ENCODE measurements at places on chromosomes 7 and 10.

DNA sequence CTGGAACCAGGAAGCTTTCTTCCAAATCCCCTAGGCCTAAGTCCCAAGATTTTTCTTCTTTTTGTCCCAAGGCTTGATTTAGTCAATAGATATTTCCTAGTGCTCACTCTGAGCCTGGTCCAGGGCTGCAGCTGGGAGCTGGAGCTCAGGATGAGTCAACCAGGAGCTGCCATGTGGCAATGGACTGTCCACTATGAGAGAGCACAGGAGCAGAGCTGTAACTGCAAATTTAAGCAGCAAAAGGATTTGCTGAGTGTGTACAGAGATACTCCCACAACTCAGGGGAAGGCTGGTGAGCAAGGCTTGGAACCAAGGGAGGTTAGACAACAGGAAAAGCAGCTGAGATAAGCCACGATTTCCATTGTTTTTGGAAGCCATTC is 92.1 kb upstream of the CXCL12 start:
- no peak for DNase-seq

- peak; percentile 4 for DNase-seq
Measured at GRCh38 chr7:2018569-2019460, 213.9 kb downstream of the MAD1L1 start.

DNA sequence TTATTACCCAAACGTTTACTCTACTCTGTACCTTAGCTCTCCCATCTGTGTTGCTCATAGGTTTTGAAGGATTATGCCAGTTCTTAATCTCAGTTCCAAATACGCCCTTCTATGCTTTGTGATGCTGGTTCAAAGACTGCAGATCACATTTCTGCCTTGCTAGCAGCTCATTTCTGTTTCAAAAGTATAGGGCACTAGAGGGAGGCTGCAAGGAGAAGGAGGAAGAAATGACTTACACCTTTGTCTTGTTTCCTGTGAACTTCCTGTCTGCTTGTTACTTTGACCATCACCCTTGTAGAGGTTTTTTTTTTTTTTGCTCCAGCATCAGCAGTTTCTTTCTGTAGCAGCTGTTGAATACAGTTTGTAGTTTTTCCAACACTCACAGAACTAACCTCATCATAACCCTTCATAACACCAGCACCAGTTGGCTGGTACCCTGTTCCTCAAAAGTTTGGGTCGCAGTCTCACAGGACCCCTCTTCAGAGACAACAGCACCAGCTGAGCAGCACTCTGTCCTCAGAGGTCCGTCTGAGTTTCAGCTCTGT is 16.5 kb downstream of the SLK start:
- DNase-seq: no peak

DNA sequence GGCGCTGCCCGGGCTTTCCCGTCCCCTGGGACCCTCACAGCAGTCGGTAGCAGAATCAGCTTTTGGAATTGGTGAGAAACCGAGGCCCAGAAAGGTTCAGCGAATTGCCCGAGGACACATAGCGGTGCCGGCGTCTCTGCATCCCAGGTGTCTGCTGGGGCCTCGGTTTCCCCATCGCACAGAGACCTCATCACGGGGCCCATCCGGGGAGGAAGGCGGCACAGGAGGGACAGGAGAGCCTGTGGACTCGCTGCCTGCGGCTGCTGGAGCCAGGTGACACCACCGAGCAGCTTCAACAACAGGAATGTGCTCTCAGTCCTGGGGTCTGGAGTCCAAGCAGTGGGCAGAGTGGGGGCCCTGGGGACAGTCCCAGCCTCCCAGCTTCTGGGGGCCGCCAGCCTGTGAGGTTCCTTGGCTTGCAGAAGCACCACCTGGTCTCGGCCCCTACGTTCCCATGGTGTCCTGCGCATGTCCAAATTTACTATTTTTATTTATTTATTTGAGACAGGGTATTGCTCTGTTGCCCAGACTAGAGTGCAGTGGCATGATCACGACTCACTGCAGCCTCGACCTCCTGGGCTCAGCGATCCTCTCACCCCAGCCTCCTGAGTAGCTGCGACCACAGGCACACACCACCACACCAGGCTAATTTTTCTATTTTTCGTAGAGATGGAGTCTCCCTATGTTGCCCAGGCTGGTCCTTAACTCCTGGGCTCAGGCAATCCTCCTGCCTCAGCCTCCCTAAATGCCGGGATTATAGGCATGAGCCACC is 539 bp upstream of the COX19 start:
- no peak for DNase-seq

GRCh38 chr7:108282427-108282996 is 152.4 kb upstream of the LAMB4 start:
- peak; percentile 29 for DNase-seq

DNA sequence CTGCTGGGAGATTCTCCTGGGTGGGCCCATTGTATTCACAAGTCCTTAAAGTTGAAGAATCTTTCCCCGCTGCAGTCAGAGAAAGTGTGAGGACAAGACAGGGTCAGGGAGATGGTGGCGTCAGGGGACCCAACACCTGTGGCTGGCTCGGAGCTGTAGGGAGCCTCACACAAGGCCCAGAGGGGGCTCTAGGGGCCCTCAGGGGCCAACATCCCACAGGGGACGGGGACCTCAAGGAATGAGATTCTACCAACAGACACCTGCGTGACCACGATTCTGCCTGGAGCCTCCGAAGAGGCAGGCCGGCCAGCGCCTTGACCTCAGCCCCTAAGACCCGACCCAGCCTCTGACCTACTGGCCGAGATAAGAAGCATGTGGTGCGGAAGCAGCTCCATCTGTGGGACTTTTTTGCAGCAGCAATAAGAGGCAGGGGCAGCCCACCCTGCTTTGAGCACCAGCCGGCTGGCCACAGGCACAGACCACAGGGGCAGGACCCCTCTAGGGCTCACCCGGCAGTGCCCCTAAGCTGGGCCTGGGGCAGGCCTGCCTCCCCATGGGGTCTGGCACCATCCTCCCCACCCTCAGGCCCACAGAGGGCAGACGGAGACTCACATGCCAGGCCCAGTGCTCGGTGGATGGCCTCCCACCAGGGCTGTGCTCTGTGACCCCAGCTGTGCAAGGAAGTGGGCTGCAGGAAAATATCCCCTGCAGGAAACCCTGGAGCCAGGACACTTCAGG is 13.2 kb downstream of the RASGEF1A start:
- no peak for DNase-seq

GRCh38 chr10:98006266-98006665 is 24.2 kb downstream of the CRTAC1 start:
- DNase-seq: peak; percentile 16

DNA sequence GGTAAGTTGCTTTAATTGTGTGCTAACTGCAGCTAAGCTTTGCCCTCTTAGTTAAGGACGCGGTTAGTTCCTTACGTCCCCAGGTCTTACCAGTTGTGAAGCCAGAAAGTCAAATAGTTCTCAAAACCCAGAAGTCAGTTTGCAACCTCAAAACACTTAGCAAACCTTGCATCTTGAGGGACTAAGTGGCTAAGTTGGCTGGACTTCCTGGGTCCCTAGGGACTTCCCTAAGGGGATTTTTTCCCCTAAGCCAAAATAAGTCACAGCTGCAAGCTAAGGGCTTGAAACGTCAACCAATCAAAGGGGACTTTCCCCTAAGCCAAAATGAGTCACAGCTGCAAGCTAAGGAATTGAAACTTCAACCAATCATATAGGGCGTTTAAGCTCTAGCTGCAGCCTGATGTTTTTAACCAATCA is 36.2 kb upstream of the HECW1 start:
- no peak for DNase-seq

DNA sequence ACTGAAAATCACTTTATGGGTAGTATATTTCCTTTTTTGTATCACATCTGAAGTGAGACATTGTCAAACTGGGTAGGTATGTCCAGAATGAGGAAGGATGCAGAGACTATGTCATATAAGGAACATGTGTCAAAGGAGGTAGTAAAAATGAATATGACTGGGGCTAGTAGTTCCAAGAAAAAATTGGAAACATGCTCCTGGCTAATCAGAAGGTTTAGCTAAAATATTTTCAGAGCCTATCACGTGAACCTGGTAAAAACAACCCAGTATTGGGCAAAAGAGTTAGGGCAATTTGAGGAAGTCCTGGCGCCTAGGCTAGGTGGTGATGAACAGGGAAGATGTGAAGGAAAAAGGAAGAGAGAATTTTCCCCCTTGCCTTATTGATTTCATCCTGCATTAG is 26.4 kb downstream of the ENTPD1 start:
- no peak for DNase-seq

GRCh38 chr7:35988818-35989217 is 164.2 kb upstream of the EEPD1 start:
- DNase-seq: no peak

- no peak for DNase-seq
Measured at GRCh38 chr10:46005383-46005782, 25.0 kb downstream of the NCOA4 start.

GRCh38 chr7:107228291-107228690 is 59.5 kb downstream of the HBP1 start:
- DNase-seq: no peak

All from BE2C (cell line).